ENCODE measurements at places on chromosomes 6 and 20.
A peak's percentile ranks its signal among the peaks of the same experiment; 100 is the strongest.

- DNase-seq = no peak
These were observed 120.4 kb downstream of the TOX2 start for GRCh38 chr20:44034965-44035635.

GRCh38 chr6:12886961-12887775, 170.6 kb downstream of the PHACTR1 start:
- no peak for DNase-seq

GRCh38 chr20:21513181-21513663, 642 bp downstream of the NKX2-2 start:
- peak; percentile 53 for DNase-seq

GRCh38 chr6:118649918-118650581, 1.3 kb downstream of the CEP85L start:
- no peak for DNase-seq

DNA sequence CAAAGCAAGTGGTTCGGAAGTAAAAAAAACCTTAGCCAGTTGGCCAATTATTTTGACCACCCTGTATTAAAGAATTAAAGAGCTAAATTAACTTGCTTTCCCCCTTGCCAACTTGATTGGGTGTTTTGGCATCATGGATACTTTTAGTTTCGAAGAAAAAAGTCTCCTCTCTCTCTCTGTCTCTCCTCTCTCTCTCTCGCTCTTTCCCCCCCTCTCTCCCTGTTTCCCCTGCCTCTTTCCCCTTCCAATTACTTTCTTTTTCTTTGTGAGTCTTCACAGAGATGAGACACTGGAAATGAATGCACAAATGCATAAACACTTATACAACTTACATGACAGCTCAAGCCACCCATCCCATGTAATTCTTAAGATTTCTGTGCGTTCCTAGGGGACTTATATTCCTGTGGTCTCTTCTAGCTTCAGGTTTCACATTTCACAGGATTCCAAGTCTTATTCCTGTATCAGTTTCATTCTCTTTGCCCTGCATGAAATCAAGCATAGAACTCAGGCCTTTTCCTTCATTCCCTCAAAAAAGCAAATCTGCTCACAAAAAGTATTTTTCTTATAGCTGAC, 32.9 kb upstream of the EYA4 start:
- DNase-seq = no peak

GRCh38 chr6:43250992-43251373, 7.7 kb downstream of the TTBK1 start:
- no peak for DNase-seq

All from globus pallidus (tissue), 1 donor.